Stimulated activated CD4-positive, alpha-beta T cell treated with anti-CD3 and anti-CD28 coated beads, Interleukin-12 subunit alpha, Interleukin-12 subunit beta, amount 100 ng/mL, for 4 hours (primary cell): ENCODE measurements at places on chromosomes 1 and 21.

DNA sequence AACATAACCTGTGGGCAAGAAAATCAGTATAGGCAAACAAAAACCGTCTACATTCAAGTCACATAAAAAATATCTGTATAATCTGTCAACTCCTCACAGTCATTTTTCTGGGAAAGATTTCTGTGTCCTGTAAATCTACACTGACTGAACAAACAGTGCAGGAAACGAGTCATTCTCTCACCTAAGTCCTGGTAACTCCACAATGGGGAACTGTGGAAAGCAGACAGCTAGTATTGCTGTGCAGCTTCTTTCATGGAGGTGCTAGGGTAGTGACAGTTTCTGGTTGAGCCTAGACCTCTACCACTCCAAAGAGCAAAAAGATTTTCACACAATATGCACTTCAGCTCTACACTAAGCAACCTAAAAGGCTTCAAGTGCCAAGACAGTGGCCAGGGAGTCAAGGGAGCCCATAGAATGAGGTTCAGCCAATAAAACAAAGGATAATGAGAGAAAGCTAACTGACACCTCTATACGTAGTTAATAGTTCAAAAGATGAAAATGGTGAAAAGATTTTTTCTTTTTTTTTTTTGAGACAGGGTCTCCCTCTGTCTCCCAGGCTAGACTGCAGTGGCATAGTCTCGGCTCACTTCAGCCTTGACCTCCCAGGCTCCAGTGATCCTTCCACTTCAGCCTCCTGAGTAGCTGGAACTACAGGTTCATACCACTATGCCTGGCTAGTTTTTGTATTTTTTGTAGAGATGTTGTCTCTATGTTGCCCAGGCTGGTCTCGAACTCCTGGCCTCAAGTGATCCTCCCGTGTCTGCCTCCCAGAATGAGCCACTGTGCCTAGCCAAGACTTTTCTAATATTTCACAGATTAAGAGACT is 5.5 kb downstream of the PTP4A2 start:
- DNase-seq, result no peak

- DNase-seq, result no peak
These were observed 120.9 kb downstream of the DAB1 start for GRCh38 chr1:57302812-57303596.

- DNase-seq, result no peak
These were observed 16.4 kb upstream of the CGN start for GRCh38 chr1:151494741-151495281.

GRCh38 chr1:69081668-69082067 is 486.1 kb upstream of the LRRC7 start:
- DNase-seq, result no peak

DNA sequence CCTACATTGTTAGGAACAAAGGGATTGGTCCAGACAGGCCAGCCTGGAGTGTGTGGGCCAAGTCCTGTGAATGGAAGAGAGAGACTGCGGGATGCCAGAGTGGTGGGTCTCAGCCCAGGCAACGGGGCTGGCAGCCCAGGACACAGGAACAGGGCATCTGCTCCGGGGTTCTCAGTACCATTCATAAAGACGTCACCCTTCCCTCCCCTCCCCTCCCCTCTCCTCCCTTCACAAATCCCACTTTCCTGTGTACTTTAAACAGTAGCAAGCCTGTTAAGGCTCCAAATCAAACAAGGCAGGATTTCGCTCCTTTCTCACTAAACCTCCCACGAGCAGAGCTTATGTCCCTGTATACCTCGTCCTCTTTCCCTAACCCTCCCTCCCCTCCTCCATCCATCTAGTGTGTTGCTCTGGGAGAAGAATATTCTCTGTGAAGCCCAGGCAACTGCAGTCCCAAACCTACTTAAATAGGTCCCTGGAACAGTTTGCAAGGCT is 4.2 kb upstream of the PLXNA2 start:
- no peak for DNase-seq

- DNase-seq, result no peak
These were observed 2.9 kb downstream of the C1QA start for GRCh38 chr1:22639286-22639685.

- no peak for DNase-seq
These were observed 16.8 kb downstream of the CNIH3 start for GRCh38 chr1:224632921-224633321.
